ENCODE measurements at places on chromosomes 4 and X.

DNA sequence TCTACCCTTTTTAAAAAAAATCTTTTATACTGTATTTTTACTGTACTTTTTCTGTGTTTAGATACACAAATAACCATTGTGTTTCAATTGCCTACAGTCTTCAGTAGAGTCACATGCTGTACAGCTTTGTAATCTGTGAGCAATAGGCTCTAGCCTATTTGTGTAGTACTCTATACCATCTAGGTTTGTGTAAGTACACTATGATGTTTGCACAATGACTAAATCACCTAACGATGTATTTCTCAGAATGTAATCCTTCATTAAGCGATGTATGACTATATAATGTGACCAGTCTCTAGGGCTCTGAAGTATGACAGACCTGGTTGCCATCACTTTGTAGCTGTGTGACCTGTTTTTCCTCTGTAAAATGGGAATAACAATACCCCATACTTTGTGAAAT is 14.2 kb upstream of the DCAF4L1 start:
- no peak for DNase-seq

DNA sequence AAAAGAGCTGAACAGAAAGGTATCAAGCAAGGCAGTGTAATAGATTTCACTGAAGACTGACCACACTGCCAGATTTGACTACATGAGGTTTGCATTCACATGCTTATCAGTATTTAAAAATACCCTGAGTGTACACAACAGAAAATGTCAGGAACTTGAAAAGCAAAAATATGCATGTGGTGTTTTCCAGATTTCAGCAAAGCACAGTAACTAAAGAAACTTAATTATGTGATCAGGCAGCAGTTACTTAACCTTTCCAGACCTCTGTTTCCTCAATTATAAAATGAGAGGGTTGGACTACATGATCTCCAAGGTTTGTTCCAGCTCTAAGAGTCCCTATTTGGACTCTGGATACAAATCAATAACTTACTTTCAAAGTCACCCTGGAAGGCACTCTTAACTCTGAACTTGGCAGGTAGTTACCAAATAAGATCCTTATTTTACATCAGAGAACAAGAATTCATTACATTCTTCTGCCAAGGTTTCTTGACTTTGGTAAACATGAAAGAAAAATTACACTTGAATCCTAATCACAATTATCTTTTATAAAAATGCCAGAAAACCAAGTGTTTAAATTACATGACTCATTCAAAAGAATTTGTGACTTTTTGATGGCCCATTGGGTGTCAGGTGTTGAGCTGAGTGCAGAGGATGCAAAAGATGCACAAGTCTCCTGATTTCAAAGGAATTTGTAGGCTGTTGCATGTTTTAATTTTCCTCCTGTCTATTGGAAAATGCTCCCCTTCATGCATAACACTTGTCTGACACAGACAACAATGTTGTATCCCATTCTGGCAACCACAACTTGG is 241.6 kb downstream of the MGST2 start:
- no peak for DNase-seq

DNA sequence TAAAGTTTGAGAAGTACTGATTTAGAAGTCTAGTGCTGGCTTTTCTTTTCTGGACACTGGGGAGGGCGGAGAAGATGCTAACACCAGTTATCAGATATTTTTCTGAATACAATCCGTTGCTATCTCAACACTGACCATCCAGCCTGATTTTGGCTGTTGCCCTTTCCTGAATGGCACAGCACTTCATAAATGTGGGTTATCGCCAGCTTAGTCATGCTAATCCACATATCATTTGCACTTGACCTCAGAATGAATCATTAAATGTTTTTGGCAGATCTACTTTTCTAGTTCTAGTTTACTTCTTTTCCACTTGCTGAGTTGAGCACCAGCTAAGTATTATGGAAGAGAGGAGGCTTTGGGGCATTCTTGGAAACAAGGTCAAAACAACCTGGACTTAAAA is 60.8 kb upstream of the ESX1 start:
- DNase-seq = no peak

DNA sequence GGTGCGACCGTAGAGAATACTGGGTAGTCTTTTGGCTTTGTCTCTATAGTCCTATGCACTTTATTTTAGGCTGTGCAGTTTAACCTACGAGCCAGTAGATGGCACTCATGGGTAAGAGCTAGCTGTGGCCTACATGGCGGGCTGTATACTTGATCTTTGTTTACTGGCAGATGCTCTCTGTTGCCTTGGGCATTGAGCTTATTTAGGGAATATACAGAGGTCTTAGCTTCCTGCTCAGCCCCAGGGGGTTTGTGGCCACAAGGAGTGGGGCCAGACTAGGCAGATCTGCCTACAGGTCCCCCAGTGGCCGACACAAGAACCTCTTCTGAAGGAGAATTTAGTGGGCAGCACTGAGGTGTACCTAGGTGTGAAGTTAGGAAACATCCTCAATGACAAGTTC is 227.6 kb upstream of the HDX start:
- no peak for DNase-seq

- DNase-seq = no peak
Observed at GRCh38 chrX:16042980-16043379, 80.4 kb upstream of the GRPR start.

DNA sequence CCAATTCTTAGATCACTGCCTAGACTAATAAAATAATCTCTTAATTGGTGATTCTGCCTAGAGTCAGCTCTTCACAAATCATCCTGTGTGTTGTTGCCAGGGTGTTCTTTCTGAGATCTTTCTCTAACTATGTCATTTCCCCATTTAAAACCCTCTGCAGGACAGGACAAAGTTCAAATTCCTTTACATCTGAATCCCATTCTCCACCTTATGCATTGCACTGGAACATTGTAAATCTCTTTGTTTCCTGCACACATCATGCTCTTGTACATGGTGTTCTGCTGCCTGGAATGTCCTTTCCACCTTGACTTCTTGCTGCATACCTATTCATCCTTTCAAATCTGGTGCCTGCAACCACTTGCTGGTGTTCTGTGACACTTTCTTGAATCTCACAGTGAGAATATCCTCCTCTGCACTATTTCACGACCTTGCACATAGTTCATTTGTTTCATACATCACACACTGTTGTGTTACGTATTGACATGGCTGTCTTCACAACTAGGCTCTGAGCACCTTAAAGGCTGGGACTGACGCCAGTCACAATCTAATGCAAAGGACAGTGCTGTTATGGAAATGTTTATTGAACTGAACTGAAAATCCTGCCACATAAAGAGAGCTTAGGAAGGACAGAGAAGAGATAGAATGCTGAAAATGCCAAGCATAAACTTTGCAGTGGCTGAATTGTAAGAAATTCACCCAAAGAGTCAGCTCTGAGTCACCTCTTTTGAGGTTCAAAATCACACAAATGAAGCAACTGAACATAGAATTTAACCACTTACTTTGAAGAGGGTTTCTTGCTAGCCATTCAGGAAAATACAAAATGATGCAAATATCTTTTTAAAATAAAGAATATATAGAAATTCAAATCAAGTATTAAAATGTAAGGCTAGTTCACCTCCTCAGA is 26.4 kb upstream of the SMIM14 start:
- no peak for DNase-seq

GRCh38 chr4:33349376-33349775 is 2629.2 kb downstream of the PCDH7 start:
- no peak for DNase-seq

GRCh38 chr4:188228279-188228678 is 89.0 kb downstream of the TRIML1 start:
- no peak for DNase-seq

DNA sequence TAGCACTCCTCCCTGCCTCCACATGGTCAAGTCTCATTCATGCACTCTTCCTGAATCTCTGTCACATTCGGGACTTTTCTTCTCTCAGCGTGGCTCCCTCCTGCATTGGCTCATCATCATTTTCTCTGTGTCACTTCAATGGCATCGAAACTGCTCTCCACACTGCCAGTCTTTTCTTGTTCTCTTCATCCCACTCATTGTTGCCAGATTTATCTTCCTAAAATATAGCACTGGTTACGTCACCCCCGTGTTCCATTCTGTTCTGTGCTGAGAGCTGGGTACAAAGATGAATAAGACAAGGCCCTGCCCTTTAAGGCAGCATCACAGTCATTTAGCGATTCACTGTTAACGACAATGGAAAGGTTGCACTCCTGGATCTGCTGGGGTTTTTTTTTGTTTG is 174.4 kb upstream of the TBC1D9 start:
- no peak for DNase-seq

GRCh38 chr4:102437111-102437510 is 64.0 kb upstream of the NFKB1 start:
- DNase-seq = no peak

DNA sequence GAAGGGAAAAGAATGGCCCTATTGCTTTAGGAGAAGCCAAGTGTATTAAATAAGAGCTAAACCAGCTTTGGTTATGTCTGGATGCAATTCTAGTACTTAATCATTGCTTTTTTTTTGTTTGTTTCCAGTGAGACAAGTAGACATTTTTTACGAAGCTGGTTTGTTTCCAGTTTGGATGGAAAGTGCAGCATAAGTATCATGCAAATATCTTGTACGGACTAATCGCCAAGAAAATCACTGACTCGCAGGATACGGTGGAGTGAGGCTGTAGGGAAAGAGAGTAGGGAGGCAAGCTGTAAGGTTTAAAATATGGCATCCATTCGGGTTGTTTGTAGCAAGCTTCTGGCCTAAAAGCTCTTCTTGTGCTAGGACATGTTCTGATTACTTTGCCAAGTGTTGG is 64.8 kb downstream of the HPGD start:
- no peak for DNase-seq

GRCh38 chr4:70801265-70801809 is 38.4 kb downstream of the GRSF1 start:
- DNase-seq = no peak

Measured in C1 segment of cervical spinal cord (tissue), 14 donors.